ENCODE measurements at places on chromosomes 13 and 19.

DNA sequence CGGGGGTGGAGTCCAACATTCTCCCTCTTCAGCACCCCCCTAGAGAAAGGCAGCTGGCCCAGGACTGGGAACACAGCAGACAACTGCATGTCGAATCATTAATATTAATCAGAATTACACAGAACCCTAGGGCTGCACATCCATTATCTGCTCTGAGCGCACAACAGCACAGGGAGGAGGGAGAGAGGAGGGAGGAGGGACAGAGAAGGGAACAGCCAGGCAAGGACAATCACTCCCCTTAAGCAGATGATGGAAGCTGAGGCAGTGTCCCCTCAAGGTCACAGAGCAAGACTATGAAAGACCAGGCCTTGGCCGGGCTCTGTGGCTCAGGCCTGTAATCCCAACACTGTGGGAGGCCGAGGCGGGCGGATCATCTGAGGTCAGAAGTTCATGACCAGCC lies 25.7 kb downstream of the TLE6 start:
- DNase-seq: no peak

GRCh38 chr19:48755084-48755641 lies at the start of gene FGF21:
Gene FGF21, plus strand, starts transcription at chr19:48755524. Its CDS starts 713 bp downstream, at chr19:48756237.
- DNase-seq: no peak

GRCh38 chr13:88764103-88764502 lies 1092.9 kb downstream of the SLITRK5 start:
- DNase-seq: no peak

DNA sequence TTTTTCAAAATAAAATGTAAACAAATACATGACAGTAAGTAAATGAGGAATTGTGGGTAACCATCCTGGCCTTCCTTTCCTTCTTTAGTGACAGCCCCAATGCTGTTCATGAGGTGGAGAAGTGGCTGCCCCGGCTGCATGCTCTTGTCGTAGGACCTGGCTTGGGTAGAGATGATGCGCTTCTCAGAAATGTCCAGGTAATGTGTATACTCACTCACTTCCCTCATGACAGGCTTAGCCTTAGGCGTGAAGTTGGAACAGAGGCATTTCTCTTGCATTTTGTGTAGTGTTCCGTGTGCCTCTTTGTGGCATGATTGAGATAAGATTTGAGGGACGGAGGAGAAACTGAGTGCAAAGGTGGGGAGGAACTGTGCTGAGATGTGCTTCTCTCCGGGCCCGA lies 12.0 kb downstream of the NAXD start:
- no peak for DNase-seq

DNA sequence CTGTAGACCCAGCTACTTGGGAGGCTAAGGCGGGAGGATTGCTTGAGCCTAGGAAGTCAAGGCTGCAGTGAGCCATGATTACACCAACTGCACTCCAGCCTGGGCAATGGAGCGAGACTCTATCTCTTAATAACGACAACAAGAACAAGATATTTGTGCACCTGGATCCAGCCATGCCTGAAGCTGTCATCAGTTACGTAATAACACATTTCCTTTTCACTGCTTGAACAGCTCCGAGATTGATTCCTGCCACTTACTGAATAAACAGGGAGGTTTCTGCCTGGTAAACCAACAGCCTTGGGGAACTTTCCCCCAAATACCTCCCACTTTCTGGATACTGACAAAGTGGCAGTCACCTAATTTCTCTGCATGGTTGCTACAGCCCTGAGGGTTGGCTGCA lies 5.4 kb downstream of the KANK2 start:
- DNase-seq: no peak

GRCh38 chr19:2720777-2721569 lies at the start of gene DIRAS1:
Gene DIRAS1, minus strand, starts transcription at chr19:2721372. Its CDS starts 3,566 bp downstream, at chr19:2717806.
- no peak for DNase-seq

DNA sequence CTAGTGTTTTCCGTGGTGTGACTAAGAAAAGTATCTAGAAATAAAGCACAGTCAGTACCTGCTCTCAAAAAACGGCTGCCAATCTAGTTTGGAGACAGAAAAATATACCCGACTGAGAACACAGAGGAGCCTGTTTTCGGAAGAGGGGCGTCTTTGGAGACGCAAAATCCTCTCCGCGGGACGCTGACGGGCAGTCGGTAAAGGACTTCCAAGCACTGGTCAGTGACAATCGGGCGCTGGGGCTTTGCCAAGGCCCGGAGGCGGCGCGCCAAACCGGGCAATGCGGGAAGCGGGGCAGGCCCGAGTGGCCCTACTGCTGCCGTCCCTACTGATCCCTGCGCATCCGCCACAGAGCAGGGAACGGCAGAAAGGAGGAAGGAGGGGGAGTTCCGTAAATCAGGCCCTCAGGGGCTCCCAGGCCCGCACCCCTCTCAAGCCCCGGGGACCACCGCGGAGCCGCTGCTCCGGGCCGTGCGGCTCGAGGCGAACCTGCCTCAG lies 588 bp upstream of the DPY19L3 start:
- no peak for DNase-seq

GRCh38 chr13:28563609-28564008 lies 68.7 kb upstream of the FLT1 start:
- no peak for DNase-seq

- DNase-seq: no peak
Observed at GRCh38 chr19:47545061-47545948, 27.6 kb downstream of the ZNF541 start.

GRCh38 chr13:46071590-46072249 lies 19.2 kb upstream of the ZC3H13 start:
- no peak for DNase-seq

GRCh38 chr19:3046698-3047495 lies 15.4 kb downstream of the TLE5 start:
- DNase-seq: no peak

DNA sequence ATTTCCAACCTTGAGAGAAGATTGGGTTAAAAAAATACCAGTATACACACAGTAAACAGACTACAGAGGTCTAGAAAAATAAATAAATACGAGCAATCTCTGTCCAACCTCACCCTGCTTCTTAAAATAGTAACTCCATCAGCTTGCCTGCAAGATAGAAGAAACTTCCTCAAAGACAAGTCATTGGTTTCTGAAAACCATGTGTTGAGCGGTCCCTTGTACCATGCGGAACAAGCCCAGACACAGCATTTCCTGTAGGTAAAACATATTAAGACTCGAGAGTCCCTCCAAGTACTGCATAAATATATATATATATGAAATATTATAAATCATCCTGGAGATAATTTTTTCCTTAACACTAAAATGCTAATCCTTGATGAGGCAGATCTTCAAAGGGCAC lies 157.4 kb downstream of the MZT1 start:
- no peak for DNase-seq

DNA sequence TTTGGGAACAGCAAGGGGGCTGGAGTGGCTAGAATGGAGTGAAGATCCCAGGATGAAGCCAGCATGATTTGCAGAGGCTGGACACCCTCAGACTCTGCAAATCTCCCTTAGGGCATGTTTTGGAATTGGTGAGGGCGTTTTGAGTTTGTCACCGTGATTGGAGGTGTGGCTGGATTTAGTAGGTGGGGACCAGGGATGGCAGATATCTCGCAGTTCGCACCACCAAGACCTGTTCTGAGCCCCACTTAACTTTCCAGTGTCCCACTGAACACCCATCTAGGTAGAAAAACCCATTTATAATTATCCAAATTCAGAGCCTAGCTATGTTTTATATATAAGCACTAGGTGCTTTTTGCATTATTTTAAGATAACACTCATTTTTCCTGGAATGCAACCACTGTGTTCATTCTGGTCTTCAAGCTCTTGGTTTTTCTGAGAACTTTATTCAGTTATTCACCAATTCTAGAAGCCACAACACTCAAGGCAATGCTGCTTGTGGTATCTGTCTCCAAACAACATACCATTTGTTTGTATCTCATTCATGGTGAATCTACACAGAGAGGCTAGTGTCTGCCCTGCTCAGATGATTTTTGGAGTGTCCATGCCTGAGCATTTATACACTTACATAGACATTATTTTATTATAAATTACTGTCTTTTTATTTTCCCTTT lies 3.0 kb upstream of the NANOS2 start:
- no peak for DNase-seq

- DNase-seq: no peak
Observed at GRCh38 chr19:40621283-40621682, 20.1 kb downstream of the LTBP4 start.

- DNase-seq: no peak
Observed at GRCh38 chr13:106528718-106529414, 6.6 kb downstream of the EFNB2 start.

GRCh38 chr19:4962085-4962619 lies 6.8 kb upstream of the KDM4B start:
- DNase-seq: no peak

DNA sequence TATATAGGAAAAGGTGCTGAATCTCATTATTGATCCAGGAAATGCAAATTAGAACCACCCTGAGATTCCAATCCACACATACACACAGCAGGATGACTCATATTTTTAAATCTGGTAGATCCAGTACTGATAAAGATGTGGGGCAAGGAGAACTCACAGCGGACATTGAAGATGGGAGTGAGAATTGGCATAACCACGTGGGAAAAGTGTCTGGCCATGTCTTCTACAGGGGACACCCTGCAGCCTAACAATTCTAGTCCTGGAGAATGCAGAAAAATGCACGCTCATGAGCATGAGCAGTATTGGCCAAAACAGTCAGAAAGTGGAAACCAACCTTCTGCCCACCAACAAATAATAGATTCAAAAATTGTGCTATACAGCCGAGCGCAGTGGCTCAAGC lies 13.5 kb upstream of the BCL3 start:
- DNase-seq: no peak

GRCh38 chr19:9848060-9848459 lies 12.9 kb downstream of the PIN1 start:
- DNase-seq: no peak

DNA sequence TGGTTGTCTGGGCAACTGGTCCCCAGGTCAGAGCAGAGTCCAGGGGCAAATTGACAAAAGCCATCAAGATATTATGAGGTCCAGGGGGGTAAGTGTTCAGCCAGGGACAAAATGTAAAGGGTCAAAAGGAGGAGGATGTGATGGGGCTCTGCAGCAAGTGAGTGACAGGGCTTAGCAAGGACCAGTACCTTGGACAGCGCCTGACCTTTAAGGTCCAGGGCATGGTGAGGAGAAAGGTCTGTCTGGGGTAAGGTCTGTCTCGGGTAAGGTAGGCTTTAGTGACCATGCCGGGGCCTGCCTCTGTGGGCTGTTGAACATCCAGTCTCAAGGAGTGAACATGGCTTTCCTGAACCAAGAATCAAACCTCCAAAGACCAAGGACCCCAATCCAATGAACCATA lies 6.3 kb upstream of the ZNF358 start:
- DNase-seq: no peak

DNA sequence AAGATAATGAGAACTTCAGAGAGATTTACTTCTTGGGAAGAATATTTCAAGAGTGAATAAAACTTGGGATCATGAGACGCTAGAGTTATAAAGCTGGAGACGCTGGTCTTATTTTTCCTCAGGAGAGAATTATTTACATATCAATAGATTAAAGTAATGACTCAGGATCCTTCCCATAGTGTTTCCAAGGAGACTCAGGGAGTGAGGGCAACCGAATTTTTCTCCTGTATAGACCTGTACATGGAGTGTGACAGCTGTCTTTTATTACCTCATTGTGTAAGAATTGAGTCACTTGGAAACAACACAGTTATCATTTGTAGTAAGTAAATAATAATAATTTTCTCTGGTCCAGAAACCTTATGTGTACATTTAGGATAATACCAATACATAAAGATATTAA lies 1905.5 kb downstream of the OLFM4 start:
- DNase-seq: no peak

- no peak for DNase-seq
Observed at GRCh38 chr13:28117689-28118377, 17.5 kb upstream of the FLT3 start.

GRCh38 chr13:113777311-113778260 lies 18.6 kb downstream of the TMEM255B start:
- DNase-seq: no peak

- no peak for DNase-seq
Observed at GRCh38 chr13:93476175-93476574, 249.6 kb downstream of the GPC6 start.

- no peak for DNase-seq
Observed at GRCh38 chr13:31418186-31418585, 218.4 kb downstream of the B3GLCT start.

GRCh38 chr19:49160450-49161189 lies 3.0 kb downstream of the TRPM4 start:
- no peak for DNase-seq

GRCh38 chr13:23922005-23922932 lies 25.0 kb upstream of the C1QTNF9B start:
- no peak for DNase-seq

DNA sequence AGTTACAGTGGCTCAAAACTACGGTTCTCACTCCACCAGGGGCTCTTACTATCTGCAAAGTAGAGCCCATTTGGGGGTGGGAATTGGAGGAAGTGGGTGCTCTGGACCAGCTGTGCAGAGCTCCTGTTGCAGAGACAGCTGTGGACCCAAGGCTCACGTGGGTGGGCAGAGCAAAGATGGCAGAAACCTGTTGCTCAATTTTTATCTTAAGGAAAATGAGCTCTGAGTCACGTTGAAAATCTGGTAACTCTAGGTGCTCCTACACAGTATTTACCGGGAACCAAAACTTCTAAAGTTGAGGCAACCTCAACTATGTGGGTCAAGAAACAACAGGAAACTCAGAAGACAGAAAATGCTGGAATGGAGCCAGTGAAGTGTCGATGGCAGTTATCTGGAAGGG lies 30.2 kb upstream of the SLC15A1 start:
- DNase-seq: no peak

GRCh38 chr19:22502766-22503165 lies 80.6 kb upstream of the ZNF98 start:
- no peak for DNase-seq

DNA sequence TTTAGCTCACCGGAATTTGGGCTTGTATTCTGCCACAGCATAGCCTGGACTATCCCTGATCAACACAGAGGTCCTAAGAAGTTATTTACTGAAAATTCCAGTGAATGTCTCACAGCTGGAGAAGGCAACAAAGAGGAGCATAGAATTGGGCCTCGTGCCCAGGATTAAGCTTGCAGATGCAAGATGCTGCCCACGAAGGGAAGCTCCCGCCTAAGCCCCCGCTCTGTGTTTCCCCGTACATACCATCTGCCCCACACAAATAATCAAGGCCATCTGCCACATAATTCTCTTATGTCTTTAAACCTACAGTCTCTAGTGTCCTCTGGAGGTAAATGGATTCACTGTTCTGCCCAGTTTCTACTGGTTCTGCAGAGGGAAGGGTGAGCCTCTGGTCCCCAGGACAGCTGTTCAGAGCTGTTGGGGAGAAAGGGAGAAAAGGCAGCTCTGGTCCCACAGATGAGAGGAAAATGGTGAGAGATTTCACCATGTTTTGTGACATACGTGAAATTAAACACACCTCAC lies 7.4 kb upstream of the TPP2 start:
- no peak for DNase-seq

DNA sequence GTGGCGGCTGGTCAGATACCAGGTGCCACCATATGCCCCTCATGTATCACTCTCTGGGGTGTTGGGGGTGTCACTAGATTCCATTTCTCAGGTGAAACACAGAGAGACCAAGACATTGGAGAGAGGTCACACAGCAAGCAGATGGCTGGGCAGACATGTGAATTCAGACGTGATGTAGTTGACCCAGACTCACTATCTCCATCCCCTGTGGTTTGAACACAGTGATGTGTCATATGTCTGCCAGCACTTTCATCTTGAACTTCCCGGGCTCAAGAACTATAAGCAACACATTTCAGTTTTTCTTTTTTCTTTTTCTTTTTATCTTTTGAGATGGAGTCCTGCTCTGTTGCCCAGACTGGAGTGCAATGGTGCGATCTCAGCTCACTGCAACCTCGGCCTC lies 16.1 kb upstream of the UPF1 start:
- DNase-seq: no peak
